ENCODE measurements at places on chromosomes 2 and 18. TPM values are rescaled to one million over a fixed set of nuclear protein-coding genes. Genes with fewer than 3 reads are reported as not detected.

GRCh38 chr2:64328756-64329155 is 125.2 kb upstream of the LGALSL start:
- DNase-seq = no peak

DNA sequence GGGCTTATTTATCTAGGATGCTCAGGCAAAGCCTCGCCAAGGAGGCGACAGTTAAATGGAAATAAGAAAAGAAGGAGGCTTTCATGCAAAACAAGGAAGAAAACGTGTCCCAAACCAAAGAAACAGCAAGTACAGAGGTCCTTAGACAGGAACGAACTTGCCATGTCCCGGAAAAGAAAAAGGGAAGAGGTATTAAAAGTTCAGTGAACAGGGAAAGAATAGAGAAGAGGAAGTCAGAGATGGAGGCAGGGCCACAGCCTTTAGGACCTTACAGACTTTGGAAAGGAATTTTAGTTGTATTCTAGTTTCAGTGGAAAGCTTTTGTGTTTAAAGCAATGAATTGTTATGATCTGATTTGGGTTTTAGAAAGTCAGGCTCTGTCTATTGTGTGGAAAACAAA is 22.1 kb downstream of the IKZF2 start:
- no peak for DNase-seq

- no peak for DNase-seq
Observed at GRCh38 chr2:240213226-240213475, 72.7 kb upstream of the OTOS start.

Gene SERPINB11
- not detected for total RNA-seq

Gene GPR75
- total RNA-seq = 2.0 TPM

DNA sequence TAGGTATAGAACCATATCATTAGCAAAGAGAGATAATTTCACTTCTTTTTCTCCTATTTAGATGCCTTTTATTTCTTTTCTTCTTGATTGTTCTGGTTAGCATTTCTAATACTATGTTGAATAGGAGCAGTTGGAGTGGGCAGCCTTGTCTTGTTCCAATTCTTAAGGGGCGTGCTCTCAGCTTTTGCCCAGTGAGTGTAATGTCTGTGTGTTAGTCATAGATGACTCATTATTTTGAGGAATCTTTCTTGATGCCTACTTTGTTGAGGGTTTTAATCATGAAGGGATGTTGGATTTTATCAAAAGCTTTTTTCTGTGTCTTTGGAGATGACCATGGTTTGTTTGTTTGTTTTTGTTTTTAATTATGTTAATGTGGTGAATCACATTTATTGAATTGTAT is 1453.1 kb upstream of the SLC39A10 start:
- DNase-seq = no peak

Gene TLX2
- 0.37 TPM for total RNA-seq

DNA sequence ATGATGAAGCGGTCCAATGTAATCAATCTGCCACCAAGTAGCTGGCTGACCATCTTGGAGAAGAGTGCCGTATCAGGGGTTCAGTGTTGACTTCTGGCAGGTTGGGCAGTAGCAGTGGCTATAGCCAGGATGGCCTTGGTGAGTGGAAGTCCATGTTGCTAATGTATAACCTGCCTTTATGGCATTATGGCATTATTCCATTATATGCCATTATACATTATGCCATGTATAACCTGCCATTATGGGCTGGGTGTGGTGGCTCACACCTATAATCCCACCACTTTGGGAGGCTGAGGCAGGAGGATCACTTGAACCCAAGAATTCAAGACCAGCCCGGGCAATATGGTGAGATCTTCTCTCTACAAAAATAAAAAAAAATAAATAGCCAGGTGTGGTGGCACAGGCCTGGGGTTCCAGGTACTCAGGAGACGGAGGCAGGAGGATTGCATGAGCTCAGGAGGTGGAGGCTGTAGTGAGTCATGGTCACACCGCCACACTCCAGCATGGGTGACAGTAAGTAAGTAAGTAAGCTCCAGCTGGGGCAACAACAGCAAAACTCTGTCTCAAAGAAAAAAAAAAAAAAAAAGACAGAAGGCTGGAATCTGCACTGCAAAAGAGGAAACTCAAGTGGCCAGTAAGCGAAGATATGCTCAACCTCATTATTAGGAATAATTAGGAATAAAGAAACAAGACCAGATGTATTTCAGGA is 24.4 kb upstream of the EMILIN2 start:
- DNase-seq = no peak

DNA sequence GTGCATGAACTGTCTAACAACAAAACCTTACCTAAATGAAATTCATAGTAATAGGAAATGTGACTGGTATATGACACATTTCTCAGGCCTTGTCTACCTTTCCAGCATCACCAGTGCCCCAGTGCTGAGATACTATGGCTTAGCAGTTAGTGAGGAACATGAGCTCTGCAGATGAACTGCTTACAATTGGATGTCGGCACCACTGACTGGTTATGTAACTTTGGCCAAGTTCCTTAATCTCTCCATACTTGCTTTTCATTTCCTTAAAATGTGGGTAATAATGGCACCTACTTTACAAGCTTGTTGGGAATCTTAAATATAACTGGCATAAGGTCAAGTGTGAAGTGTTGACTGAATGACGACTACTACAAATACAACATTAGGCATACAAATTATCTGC is 136.3 kb downstream of the OLA1 start:
- no peak for DNase-seq

DNA sequence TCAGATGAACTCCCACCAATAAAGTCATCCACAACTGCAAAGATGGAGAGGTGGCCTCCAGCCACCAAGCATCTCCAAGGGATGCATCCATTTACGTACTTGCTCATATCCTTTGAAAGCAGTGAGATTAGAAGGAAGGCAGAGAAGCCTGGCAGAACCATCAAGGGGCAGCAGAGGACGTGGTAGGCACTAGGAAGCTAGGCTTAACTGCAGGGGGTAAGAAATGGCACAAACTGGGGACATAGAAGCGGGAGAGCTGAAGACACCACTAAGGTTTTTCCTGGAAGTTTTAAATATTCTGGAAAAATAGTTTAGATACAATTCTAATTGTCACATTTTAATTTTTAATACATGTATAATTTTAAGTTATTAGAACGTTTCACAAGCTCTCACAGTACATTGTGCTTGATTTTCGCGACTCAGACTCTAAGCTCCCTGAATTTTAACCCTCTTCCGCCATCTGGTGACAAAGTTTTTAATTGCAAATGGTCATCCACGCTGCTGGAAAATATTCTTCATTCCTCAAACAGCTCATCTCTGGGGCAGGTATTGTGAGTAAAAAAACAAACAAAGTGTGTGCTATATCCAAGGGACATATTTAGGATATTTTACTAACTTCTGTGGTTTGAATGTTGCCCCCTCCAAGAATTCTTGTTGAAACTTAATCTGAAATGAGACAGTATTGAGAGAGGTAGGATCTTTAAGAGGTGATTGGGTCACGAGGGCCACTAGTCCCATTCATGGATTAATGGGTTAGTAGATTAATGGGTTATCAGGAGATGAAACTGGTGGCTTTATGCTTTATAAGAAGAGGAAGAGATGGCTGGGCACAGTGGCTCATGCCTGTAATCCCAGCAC is 1.6 kb upstream of the PSTPIP2 start:
- peak; percentile 65 for DNase-seq

DNA sequence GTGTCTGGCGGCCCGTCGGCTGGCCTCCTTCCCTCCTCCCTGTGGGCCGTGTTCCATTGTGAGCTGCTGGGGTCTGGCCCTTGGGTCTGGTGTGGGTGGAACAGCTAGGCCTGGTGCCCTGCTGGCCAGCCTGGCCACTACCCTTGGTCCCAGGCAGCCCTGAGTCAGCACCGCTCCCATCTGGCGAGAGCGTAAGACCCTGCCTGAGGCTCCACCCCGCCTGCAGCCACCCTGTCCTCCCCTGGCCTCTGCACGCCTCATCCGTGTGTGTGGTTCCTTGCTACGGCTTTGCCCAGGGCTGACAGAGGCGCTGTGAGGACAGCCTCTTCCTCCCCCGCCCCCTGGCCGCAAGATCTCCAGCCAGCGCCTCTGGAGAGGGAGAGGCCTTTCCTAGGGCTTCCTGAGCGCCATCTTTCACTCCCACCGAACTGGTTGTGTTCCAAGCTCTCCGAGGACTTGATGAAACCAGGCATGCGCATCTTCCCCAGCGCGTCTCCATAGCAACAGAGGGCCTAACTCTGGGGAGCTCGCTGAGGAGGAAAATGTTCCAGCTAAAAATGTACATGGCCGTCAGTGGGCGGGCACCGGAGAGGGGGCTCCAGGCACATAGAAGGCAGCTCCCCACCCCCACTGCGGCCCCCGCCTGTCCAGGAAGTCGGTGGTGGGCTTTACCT is 83.0 kb downstream of the STPG4 start:
- no peak for DNase-seq

DNA sequence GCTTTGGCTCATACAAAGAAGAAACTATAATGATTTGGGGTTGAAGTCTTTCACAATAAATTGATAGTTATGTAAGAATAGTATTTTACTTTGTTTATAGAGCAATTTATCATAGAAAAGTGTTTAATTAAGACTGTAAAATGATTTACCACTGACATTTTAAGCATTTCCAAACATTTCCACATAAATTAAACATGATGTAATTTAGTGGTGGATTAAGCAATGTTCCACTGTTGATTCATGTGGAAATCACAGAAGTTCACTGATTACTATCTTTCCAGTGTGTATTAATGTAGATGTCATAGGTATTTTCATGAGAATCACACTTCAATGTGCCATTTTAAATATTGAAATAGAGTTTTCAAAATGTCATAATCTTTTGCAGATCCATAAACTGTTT is 40.1 kb upstream of the GRB14 start:
- no peak for DNase-seq

GRCh38 chr2:150095361-150096095 is 391.9 kb downstream of the RND3 start:
- no peak for DNase-seq
